ENCODE measurements at places on chromosomes 1 and 21.

DNA sequence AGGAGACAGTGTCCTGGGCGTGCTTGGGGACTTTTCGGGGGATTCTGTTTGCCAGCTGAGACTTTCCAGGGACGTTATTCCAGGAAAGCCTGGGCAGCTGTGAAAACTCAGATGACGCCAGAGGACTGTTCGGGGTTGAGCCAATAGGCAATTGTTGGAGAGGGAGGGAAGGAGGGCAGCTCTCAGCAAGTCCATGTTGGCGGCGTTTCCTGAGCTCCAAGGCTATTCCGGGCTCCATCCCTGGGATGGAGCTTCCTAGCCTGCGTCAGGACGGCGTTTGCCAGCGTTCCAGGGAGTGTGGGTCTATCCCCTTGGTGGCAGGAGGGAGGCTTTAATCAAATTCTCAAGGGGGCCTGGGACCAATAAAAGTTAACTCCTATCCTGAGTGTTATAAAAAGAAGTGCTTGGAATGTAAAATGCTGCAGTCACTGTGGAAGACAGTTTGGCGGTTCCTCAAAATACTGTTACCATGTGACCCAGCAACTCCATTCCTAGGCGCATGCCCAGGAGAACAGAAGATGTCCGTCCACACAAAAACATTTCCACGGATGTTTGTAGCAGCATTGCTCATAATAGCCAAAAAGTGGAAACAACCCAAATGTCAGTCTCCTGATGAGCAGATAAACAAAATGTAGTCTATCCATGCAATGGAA, 15.2 kb downstream of the SLC27A3 start:
- DNase-seq = peak; percentile 86

- no peak for DNase-seq
These were observed at the start of gene KPRP for GRCh38 chr1:152757747-152758146. Gene KPRP (plus strand): TSS chr1:152758025. CDS start chr1:152759589, 1,564 bp downstream.

- no peak for DNase-seq
These were observed 33.9 kb downstream of the COQ8A start for GRCh38 chr1:226973898-226974543.

DNA sequence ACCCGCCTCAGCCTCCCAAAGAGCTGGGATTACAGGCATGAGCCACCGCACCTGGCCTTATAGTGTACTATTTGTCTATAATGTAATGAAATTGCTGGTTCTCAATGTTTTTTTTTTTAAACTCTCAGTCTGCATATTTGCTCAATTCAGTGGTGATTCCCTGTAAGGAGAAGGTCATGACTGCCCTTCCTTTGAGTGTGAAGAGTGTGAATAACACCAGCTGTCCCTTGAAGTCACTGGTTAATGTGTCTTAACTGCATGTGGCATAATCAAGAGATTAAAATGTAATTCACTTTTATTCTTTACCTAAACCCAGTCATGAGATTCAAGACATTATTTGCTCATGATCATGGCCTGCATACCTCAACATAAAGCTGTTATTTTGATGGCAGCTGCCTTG, 30.5 kb downstream of the MTF2 start:
- DNase-seq = no peak

- no peak for DNase-seq
These were observed 178.9 kb downstream of the MIS18A start for GRCh38 chr21:32099812-32100416.

DNA sequence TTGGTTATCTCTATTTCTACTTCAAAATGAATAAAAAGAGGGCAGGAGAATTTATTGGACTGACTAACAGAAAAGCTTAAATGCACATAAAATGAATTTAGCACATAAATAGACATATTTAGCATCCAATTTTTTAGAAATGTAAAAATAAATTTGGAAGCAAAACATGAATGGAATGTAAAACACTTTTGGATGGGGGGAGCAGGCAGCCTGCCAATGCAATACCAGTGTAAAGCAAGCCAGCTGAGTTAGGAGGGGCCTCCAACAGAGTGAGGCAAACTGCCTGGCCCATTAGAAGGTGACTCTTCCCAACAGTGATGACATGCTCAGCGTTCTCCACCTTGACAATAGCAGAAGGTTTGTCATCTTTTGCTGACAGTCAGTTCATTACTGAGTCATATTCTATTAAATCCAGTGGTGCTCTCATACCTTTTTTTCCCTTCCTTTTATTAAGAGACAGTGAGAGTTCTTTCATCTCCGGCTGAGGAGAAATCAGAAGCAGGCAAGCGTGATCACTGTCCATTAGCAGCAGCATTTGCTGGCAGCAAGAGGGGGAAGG, 19.5 kb upstream of the EXO1 start:
- DNase-seq = peak; percentile 28

DNA sequence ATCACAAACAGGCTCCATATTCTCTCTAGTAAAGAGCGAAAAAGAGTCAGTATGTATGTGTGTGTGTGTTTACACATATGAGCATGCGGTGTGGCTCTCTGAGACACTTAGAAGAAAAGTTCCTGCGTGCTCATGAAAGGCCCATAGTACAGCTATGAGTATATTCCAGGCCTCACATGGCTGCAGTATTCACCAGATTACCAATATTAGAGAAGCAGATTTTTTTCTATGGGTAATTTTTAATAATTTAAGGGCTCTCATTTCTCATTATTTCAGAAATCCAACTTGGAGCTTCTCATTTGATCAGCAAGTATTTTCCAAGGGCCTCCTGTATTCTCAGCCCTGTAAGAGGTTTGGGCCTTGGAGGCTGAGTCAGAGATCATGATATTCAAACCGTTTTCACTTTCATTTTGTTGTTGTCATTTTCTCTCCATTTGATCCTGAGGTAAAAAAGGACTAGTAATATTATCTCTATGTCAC, 232.9 kb upstream of the SGIP1 start:
- no peak for DNase-seq

- no peak for DNase-seq
These were observed 111.2 kb upstream of the OLIG2 start for GRCh38 chr21:32914424-32915039.

- no peak for DNase-seq
These were observed 10.1 kb upstream of the GUCA2B start for GRCh38 chr1:42142894-42143675.

DNA sequence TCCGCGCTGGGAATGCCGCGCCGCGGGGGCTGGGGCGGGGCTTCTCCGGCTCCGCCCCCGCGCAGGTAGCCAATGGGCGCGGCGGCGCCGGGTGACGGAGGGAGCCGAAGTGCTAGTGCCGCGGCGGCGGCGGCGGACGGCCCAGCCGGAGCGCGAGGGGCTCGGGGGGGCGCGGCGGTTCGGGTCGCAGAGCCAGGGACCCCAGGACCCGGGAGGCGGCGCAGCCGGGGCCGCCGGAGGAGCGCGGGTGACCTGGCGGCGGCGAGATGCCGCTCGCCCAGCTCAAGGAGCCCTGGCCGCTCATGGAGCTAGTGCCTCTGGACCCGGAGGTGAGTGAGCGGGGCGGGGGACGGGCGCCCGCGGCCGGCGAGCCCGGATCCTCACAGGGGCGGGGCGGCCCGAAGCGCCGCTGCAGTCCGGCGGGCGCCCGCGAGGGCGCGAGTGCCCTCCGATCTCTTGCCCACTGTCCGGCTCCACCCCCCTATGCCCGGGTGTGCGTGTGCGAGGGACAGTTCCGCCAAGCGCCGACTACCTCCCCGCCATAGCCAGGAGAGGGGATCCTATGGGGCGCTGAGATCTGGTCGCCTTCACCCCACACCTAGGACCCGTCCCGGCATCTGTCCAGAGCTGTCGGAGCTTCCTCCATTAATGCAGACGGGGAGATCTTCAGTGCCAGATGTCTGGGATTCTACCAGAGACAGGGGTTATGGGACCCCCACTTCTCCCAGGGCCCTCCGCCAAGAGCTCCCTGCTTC, at the start of gene RPS6KA1:
Gene RPS6KA1, plus strand, starts transcription at position 107 of the 755 bp plus-strand sequence. Its CDS starts 160 bp downstream, at position 267.
- DNase-seq = peak; percentile 51

DNA sequence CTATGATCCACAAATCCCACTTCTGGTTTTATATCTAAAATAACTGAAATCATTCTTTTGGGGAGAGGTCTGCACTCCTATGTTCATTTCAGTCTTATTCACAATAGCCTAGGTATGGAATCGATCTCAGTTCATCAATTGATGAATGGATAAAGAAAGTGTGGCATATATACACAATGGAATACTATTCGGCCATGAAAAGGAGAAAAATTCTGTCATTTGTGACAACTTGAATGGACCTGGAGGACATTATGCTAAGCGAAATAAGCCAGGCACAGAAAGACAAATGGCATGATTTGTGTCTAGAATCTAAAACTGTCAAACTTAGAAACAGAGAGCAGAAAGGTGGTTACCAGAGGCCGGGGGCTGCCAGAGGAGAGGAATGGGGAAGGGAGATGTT, 5.4 kb upstream of the KRTAP10-8 start:
- no peak for DNase-seq

GRCh38 chr1:54465351-54465811, 59.2 kb upstream of the SSBP3 start:
- DNase-seq = no peak

- no peak for DNase-seq
These were observed 22.6 kb downstream of the CLCA1 start for GRCh38 chr1:86491171-86491950.

GRCh38 chr1:46643368-46643775, 24.8 kb downstream of the ATPAF1 start:
- DNase-seq = no peak

GRCh38 chr1:81681114-81681513, 119.6 kb upstream of the ADGRL2 start:
- no peak for DNase-seq

- DNase-seq = no peak
These were observed 142.3 kb downstream of the DNM3 start for GRCh38 chr1:171983584-171983983.

GRCh38 chr1:164586591-164586990, 27.6 kb downstream of the PBX1 start:
- no peak for DNase-seq

- DNase-seq = peak; percentile 87
These were observed 617 bp upstream of the ADGRL2 start for GRCh38 chr1:81799939-81800694.

DNA sequence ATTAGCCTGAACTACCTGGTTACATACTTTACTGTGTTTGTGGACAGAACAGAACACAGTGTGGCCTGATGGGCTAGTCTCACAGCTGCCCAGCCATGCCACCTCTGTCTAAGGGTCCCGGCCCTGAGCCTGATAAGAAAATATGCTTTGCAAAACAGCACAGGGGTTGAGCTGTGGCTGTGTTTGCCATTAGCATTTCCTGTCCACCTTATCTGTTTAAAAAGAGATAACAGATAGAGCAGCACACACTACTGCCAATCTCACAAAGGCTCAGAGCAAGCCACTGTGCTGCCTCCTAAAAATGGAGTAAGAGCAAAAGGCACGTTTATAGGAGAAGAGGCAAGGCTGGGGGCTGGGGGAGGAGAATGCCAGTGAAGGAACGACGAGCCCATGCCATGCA, 95.0 kb downstream of the SUSD4 start:
- no peak for DNase-seq

DNA sequence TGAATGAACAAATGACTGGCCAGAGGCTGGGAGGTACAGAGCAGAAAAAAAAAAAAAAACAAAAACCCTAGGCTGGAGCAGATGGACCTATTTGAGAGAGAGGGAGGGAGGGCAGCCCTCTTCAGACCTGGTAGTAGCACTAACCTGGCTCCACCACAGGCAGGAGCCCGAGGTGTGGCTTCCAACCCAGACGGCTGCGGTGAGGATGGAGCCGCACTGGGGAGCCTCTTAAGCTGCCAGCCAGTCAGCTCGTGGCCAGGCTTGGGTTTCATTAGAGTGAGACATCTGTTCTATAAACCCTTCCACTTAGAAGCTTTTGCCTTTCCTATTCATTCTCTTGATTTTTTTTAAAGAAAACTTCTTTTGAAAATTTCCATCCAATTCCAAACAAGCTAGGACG, 16.8 kb downstream of the LGR6 start:
- DNase-seq = no peak

- no peak for DNase-seq
These were observed 74.5 kb downstream of the ITPKB start for GRCh38 chr1:226664413-226665101.

DNA sequence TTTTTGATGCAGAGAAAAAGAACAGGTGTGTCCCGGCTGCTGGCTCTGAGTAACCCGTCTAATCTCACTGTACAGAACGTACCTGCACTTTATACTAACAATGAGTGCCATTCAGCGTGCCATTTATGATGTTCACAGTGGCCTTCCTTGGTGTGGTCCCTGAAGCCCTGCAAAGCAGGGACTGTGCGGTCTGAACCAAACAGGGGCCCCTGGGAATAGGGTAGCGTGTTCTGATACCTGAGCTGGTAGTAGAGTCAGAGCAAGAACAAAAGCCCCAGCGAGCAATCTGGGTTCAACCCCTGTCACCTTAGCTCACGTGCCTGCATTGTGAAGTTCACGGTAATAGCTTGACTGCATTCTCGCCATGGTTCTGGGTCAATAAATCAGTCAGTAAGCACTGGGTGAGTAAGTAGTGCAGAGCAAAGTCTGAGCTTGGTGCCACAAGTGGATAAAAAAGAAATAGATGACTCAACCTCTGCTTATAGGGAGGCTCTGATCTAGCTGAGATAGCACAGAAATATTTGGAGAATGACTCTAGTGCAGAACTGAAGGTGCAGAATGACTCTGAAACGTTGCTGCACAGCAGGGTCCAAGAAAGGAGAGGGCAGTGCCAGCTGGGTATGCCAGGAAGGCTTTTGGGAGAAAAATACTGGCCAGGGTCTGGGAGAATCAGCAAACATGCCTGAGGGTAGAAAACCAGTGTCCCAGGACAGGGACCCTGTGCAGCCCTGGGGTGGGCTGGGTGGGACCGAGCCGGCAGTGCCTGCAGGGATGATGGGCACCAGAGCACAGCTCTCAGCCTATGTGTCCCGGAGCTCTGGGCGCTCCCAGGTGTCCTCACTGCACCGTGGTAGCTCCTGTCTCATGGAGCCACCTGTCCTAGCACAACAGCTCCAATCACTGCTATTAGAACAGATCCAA, 125.9 kb downstream of the RHOU start:
- DNase-seq = no peak

DNA sequence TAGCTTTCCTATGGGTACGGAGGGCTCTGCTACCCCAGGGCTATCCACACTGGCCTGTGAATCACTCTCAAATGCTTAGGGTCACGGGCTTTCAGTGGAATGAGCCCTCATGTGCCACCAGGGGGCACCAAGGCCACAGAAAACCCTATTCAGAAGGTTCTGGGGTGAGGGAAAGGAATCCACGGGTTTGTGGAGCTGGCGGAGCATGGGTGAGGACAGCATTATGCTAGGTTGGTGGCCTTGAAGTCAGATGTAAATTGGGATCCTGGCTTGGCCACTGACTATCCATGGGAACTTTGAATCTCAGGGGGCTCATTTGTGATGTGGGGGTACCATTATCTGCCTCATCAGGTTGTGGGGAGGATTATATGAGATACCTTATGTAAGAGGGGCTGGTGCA, 5.1 kb upstream of the LAMTOR5 start:
- DNase-seq = peak; percentile 62

- no peak for DNase-seq
These were observed 97.0 kb downstream of the DISP1 start for GRCh38 chr1:222911866-222912265.

- peak; percentile 95 for DNase-seq
These were observed at the start of gene IGSF9 for GRCh38 chr1:159945483-159946241. Gene IGSF9 (minus strand): TSS chr1:159945613. CDS start chr1:159943454, 2,159 bp downstream.

GRCh38 chr21:41610042-41610839, 102.3 kb upstream of the TMPRSS2 start:
- peak; percentile 11 for DNase-seq

- DNase-seq = no peak
These were observed 526.6 kb downstream of the MRPL39 start for GRCh38 chr21:25080661-25081060.

- no peak for DNase-seq
These were observed 45.5 kb downstream of the DDR2 start for GRCh38 chr1:162677607-162678371.

GRCh38 chr1:211938561-211938997, 96.8 kb downstream of the INTS7 start:
- DNase-seq = no peak

GRCh38 chr1:210447456-210448057, 118.9 kb downstream of the HHAT start:
- no peak for DNase-seq
